Fibroblast of villous mesenchyme (primary cell): ENCODE measurements at places on chromosomes 1 and 21. TPM values are rescaled to one million over a fixed set of nuclear protein-coding genes. Genes with fewer than 3 reads are reported as not detected.

GRCh38 chr21:15401331-15401730 lies 328.5 kb upstream of the USP25 start:
- DNase-seq = no peak

DNA sequence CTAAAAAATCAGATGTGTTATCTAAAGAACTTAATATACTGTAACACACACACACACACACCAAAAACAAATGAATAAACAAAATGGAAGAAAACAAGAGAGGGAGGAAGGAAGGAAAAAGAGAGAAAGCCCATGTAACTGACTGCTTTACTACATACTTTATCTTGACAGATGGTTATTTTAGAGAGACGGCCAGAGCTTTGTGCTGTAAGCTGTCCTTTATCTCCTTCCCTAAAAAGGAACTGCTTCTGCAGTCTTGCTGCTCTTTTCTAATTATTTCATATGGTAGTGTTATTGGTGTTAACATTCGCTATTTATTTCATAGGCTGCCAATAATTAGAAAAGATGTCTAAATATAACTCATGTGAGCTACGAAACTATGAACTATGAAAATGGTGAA lies 1384.6 kb downstream of the MRPL39 start:
- no peak for DNase-seq

DNA sequence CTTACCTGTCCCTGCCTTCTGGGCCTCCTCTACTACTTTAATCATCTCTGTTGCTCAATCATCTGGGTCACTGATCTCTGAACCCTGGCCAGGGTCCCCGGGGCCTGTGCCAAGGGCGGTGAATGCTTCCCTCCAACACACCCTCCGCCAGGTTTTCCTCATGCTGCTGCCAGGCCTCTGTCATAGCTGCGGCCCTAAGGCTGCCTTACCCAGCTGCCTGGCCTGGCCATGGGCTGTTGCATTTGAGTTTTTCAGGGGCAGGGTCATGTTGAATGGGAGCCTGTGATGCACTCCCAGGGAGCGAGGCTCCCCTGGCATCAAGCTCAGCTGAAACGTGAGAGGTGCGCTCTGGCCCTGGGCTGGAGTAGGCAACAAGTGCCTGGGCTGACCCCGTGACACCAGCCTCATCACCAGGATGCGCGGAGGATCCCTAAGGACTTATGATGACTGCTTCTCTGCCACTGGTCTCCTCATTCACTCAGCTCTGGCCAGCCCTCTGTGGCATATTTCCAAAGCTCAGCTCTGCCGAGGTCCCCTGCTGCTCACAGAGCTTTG lies 7.6 kb downstream of the EDN2 start:
- DNase-seq = no peak

- DNase-seq = no peak
These were observed 18.2 kb downstream of the RXRG start for GRCh38 chr1:165426745-165427144.

- DNase-seq = peak; percentile 42
These were observed 25.3 kb upstream of the OVAAL start for GRCh38 chr1:180533266-180533987.

GRCh38 chr1:217875229-217875628 lies 244.1 kb downstream of the SPATA17 start:
- DNase-seq = no peak

GRCh38 chr1:6299557-6300165 lies 38.8 kb upstream of the GPR153 start:
- DNase-seq = no peak

GRCh38 chr1:109509176-109510134 lies at the start of gene AMIGO1:
Gene AMIGO1 (minus strand): TSS chr1:109509727. CDS start chr1:109508912, 815 bp downstream.
- peak; percentile 41 for DNase-seq

- no peak for DNase-seq
These were observed 17.4 kb upstream of the PLEKHA6 start for GRCh38 chr1:204376919-204377799.

- DNase-seq = no peak
These were observed 11.9 kb downstream of the COL6A1 start for GRCh38 chr21:45993210-45994085.

DNA sequence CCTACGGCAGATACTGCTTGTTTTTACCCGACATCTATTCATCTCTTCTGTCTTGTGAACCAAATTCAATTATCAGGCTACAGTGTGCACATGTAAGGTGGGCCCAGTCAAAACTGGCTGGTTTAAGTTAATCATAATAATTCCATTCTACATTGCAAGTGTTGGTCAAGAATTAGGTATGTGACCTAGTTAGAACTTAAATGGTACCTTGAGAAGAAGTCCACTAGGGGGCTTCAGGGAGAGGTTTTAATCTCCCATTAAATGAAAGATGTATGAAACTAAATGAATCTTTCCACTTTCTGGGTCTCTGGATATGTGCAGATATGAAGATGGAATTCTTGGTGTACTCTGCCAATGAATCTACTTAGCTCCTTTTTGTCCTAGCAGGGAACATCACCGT lies 187.1 kb downstream of the CDC42BPA start:
- DNase-seq = peak; percentile 43

- no peak for DNase-seq
These were observed 61.0 kb downstream of the KCNK2 start for GRCh38 chr1:215143497-215143896.

DNA sequence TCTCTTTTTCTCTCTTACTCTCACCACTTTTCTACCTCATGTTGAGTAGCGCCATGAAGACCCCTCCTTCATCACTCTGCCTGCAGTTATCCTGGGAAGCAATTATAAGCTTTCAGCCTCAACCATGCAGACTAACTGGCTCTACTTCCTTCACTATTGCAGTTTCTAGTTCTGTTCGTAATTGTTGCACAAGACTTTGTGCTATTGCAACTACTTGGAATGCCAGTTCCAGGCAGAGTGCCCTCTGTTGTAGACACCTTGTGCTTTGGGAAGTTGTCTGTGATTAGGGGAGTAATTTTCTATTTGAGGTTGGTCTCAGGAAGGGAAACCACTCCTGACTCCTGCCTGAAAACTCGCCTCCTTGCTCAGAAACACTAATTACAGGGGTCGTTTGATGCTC lies 19.4 kb downstream of the PGM1 start:
- DNase-seq = peak; percentile 23

GRCh38 chr1:167563579-167564246 lies 10.2 kb upstream of the CREG1 start:
- DNase-seq = no peak

DNA sequence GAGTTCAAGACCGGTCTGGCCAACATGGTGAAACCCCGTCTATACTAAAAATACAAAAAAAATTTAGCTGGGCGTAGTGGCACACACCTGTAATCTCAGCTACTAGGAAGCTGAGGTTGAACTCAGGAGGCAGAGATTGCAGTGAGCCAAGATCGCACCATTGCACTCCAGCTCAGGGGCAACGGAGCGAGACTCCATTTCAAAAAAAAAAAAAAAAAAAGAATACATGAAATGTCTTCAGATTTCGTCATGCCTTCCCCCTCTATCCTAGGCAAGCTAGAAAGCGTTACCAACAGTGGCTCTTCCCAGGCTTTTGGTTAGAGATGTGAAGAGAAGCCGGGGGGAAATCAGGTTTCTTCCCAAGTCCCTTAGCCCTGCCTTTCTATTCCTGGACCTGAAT lies 3.6 kb downstream of the TFF1 start:
- no peak for DNase-seq

DNA sequence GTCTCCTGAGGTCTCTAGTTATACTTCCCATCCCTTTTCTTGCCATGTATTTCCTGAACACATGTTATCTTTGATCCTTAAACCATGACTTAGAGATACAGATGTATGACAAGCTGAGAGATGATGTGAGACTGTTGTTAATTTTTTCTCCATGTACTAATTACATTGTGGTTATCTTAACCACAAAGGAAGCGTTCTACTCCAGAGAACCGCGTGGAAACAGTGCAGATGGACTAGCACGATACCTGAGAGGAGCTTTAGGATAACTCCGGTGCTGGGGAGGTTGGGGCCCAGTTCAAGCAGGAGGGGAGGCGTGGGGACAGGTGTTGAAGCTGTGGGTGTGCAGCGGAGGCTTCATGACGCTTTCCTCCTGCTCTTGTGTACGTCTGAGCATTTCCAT lies 17.5 kb downstream of the PDE9A start:
- peak; percentile 45 for DNase-seq

GRCh38 chr1:153963850-153964331 lies 554 bp upstream of the SLC39A1 start:
- no peak for DNase-seq

GRCh38 chr1:93680420-93681100 lies 1.1 kb downstream of the BCAR3 start:
- peak; percentile 91 for DNase-seq

- peak; percentile 88 for DNase-seq
These were observed 1.7 kb downstream of the PIP5K1A start for GRCh38 chr1:151199873-151200581.

- peak; percentile 24 for DNase-seq
These were observed 42.1 kb downstream of the LRRC8B start for GRCh38 chr1:89566761-89567174.

DNA sequence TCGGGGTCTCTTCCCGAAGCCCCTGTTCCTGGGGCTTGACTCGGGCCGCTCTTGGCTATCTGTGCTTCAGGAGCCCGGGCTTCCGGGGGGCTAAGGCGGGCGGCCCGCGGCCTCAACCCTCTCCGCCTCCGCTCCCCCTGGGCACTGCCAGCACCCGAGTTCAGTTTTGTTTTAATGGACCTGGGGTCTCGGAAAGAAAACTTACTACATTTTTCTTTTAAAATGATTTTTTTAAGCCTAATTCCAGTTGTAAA lies 158.7 kb downstream of the RUNX1 start:
- DNase-seq = no peak

The IVL gene
- not detected in 2 replicates for total RNA-seq

The ADGRL4 gene
- 1.9 and 4.7 TPM in 2 replicates for total RNA-seq

The PODN gene
- 8.7 and 9.1 TPM in 2 replicates for total RNA-seq

The AMY2A gene
- not detected in 2 replicates for total RNA-seq

The SLC45A1 gene
- 0.86 and 1.9 TPM in 2 replicates for total RNA-seq

The LCE1A gene
- total RNA-seq = not detected in 2 replicates

The ABCA4 gene
- total RNA-seq = 0.43 and 0.64 TPM in 2 replicates

The RGS18 gene
- not detected in 2 replicates for total RNA-seq

The NCF2 gene
- 1.6 TPM in 1 of 2 replicates, not detected in the other for total RNA-seq

The OR14C36 gene
- not detected in 2 replicates for total RNA-seq

The GJA5 gene
- under 0.01 and 0.86 TPM in 2 replicates for total RNA-seq

The TRIM33 gene
- 34.5 and 36.3 TPM in 2 replicates for total RNA-seq

The GALE gene
- total RNA-seq = 31.5 and 33.5 TPM in 2 replicates

The CELA3B gene
- total RNA-seq = not detected in 2 replicates
